ENCODE measurements at places on chromosomes 4 and X.

GRCh38 chr4:77124576-77124975 lies 32.4 kb upstream of the CCNG2 start:
- DNase-seq, result no peak
- no peak overlapping the region for H3K27ac ChIP-seq
- peaks cover 7% of the 10 kb centered on the region for H3K4me1 ChIP-seq
- H3K4me3 ChIP-seq, result no peak overlapping the region
- H3K36me3 ChIP-seq, result no peaks in the 10 kb centered on the region
- H3K27me3 ChIP-seq, result peaks cover 35% of the 10 kb centered on the region

DNA sequence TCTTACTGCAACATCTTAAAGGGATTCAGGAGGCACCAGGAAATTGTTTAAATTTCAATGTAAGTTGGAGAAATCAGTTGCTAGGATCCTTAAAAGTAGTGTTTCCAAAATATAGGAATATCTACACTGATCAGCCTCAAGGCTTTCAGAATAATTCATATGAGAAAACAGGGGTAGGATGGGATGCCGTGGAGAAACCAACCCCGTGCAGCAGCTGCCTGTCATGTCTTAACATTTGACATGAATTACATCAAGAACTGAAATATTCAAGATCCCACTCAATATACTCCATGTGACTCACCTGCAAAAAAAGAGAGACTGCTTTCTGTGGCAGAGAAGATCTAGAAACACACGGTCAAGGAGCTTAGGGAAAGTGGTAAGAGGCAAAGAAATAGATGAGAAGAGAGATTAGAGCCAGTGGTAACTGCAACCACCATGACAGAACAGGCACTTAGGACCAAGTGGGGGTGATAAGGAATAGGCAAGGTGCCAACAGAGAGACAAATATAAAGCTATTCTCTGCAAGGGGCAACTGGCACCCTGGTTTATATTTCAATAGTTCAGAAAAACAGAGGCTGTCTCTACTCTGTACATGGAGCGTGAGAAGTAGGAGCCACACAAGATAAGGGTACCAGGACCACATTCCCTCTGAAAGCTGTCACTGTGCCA lies 64.0 kb downstream of the SLC39A8 start:
- H3K27ac ChIP-seq, result no peak overlapping the region
- H3K36me3 ChIP-seq, result no peaks in the 10 kb centered on the region
- H3K4me3 ChIP-seq, result no peak overlapping the region
- no peaks in the 10 kb centered on the region for H3K27me3 ChIP-seq

DNA sequence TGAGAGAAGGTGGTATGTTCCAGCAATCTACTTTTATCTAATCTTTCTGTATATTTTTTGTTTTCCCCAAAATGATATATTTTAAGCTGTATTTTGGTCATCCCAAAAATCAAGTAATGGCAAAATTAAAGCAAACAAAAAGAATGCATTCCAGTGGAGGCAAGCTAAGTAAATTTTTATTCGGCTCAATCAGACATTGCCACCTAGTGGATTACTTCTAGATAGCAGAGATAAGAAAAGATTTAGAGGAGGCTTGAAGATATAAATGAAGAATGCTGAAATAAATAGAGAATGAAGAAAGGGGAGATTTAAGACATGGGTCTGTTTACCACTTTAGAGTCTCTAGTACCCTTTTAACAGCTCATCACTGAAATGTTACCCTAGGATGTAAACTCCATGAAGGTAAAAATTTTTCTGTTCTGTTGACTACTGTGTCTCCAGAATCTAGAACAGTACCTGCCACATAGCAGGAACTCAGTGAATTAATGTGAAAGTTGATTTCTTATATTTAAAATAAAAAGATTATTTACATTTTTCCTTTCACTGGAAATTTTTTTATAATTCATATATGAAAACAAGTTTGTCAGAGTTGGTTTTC lies 110.9 kb upstream of the ANK2 start:
- no peak overlapping the region for H3K4me3 ChIP-seq
- H3K36me3 ChIP-seq, result no peaks in the 10 kb centered on the region
- no peaks in the 10 kb centered on the region for H3K27me3 ChIP-seq
- no peak overlapping the region for H3K27ac ChIP-seq
- no peak for DNase-seq

GRCh38 chrX:134406356-134407064 lies 53.5 kb upstream of the HPRT1 start:
- no peak for DNase-seq
- no peaks in the 10 kb centered on the region for H3K27me3 ChIP-seq
- H3K4me1 ChIP-seq, result no peaks in the 10 kb centered on the region

DNA sequence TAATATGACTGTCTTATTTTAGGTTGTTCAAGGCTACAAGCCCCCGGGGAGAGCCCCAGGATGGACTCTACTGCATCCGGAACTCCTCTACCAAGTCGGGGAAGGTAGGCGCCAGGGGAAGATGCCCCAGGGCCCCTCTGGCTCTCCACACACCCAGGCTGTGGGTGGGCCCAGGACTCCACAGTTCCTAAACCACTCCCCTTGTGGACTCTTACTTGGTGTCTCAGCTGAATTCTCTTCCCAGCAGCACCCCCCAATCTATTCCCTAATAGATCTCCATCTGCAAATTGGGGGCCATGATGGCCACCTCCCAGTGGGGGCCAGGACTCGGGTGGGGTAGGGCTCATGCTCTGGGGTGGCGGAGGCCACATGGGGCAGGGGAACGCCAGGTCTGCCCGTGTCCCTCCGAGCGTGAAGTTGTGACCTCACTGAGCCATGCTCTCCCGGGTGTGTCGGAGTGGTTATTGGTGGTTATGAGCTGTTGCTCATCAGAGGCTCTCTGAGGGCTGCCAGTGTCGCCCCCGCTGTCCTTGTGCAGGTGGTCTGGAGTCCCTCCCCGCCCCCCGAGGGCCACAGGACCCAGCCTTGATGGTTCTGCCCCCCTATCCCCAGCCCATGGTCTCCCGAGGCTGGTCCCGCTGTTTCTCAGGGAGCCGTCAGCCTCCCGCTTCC lies 11.2 kb upstream of the ADD1 start:
- no peak overlapping the region for H3K4me3 ChIP-seq
- H3K27me3 ChIP-seq, result no peaks in the 10 kb centered on the region
- peaks cover 75% of the 10 kb centered on the region for H3K36me3 ChIP-seq
- no peak overlapping the region for H3K27ac ChIP-seq
- peaks cover 29% of the 10 kb centered on the region for H3K4me1 ChIP-seq

DNA sequence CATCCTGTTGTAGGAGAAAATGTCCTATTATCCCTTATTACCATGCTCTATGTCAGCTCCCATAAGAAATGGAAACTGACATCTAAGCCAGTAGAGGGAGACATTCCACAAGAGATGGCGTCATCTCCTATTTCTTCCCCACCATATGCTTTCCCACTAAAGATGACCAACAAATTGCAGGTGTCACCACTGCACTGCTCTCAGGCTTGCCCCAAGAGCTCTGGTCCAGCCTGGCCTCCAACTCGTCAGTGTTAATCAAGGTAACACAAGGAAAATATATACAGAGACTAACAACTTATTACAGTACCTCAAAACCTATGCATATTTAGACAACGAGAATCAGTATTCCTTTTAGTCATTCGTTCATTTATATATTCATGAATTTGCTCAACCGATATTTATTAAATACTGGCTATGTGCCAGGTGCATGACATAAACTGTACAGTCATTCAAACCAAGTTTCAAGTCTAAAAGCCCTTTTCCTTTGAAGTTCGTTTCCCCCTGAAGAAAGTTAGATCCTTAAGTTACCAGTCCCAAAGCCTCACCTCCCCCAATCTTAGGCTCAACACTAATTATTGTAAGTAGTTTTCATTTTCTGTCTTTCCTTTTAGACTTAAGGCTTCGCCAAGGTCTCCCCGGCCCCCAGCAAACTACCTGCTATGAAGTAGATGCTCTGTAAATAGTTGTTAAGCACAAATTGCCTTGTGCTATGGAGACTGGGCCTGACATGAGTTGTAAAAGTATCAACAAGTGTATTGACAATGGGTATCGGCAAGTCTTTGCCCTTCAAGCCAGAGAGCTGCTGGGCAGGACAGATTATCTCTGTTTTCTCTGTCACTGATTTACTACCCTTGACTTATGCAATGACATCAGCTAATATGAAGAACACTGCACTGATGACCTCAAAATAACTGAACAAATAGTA lies 3.1 kb upstream of the FGB start:
- H3K36me3 ChIP-seq, result no peaks in the 10 kb centered on the region
- no peak overlapping the region for H3K4me3 ChIP-seq
- H3K27ac ChIP-seq, result no peak overlapping the region
- DNase-seq, result no peak

GRCh38 chr4:42460043-42460442 lies 62.8 kb downstream of the SHISA3 start:
- no peaks in the 10 kb centered on the region for H3K4me1 ChIP-seq
- peaks cover 35% of the 10 kb centered on the region for H3K36me3 ChIP-seq
- no peak for DNase-seq
- H3K4me3 ChIP-seq, result no peak overlapping the region

DNA sequence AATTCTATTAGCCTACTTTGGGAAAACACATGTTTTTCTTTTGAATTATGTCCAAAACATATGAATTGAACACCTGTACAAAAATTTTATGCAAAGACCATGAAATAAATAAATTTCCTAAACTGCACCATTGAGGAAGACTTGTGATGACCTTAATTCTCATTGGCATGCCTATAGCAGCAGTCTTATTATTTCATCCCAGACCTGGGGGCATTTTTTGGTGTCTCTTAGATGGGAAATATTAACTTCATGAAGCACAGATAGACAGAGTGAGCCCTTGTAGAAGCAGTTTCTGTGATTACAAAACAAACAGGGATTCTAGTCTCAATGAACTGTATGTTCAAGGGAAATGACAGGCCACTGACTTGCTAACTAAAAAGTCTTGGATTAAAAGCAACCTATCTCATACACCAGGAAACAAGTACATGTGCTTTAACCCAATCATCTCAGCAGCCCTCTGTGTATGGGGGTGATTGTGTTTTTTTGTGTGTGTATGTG lies 32.0 kb upstream of the HPGD start:
- DNase-seq, result no peak
- no peaks in the 10 kb centered on the region for H3K4me1 ChIP-seq
- H3K27ac ChIP-seq, result no peak overlapping the region
- H3K36me3 ChIP-seq, result no peaks in the 10 kb centered on the region

GRCh38 chr4:17624821-17625220 lies 10.4 kb downstream of the MED28 start:
- H3K4me1 ChIP-seq, result peaks cover 8% of the 10 kb centered on the region
- H3K4me3 ChIP-seq, result no peak overlapping the region
- H3K27me3 ChIP-seq, result no peaks in the 10 kb centered on the region
- no peak overlapping the region for H3K27ac ChIP-seq
- peaks cover 98% of the 10 kb centered on the region for H3K36me3 ChIP-seq

DNA sequence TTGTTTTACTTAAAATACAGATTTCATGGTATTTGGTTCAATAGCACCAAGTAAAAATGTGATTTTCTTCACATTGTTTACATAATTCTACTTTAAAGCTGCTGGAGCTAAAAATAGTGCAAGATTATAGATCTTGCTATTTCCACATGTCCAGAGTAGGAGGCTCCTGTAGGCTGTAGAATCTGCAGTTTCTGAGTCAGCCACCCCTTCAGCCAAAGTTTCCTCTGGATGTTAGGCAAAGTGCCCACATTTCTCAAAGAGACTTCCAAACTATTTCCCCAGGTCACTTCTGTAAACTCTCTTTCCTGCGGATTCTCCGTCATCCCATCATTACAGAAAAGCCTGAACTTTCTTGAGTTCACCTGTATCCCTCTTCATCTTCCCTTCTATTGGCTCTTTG lies 342.5 kb upstream of the FSTL5 start:
- no peaks in the 10 kb centered on the region for H3K27me3 ChIP-seq
- DNase-seq, result no peak
- no peaks in the 10 kb centered on the region for H3K36me3 ChIP-seq
- no peak overlapping the region for H3K27ac ChIP-seq

- no peak for DNase-seq
- H3K36me3 ChIP-seq, result no peaks in the 10 kb centered on the region
- no peaks in the 10 kb centered on the region for H3K4me1 ChIP-seq
- no peaks in the 10 kb centered on the region for H3K27me3 ChIP-seq
- no peak overlapping the region for H3K4me3 ChIP-seq
- no peak overlapping the region for H3K27ac ChIP-seq
These were observed 210.7 kb upstream of the SLC7A11 start for GRCh38 chr4:138452826-138453225.

GRCh38 chr4:76745240-76745639 lies 152.7 kb downstream of the SOWAHB start:
- H3K4me3 ChIP-seq, result no peak overlapping the region
- no peaks in the 10 kb centered on the region for H3K4me1 ChIP-seq
- no peaks in the 10 kb centered on the region for H3K27me3 ChIP-seq
- no peaks in the 10 kb centered on the region for H3K36me3 ChIP-seq
- DNase-seq, result no peak

GRCh38 chr4:170093973-170094535 lies 4.3 kb upstream of the AADAT start:
- no peak overlapping the region for H3K4me3 ChIP-seq
- no peaks in the 10 kb centered on the region for H3K36me3 ChIP-seq
- peaks cover 15% of the 10 kb centered on the region for H3K27me3 ChIP-seq
- DNase-seq, result no peak

- peak; percentile 76 for DNase-seq
- H3K36me3 ChIP-seq, result no peaks in the 10 kb centered on the region
- H3K4me1 ChIP-seq, result no peaks in the 10 kb centered on the region
These were observed 37.2 kb upstream of the SH3D19 start for GRCh38 chr4:151362404-151363164.

- no peaks in the 10 kb centered on the region for H3K27me3 ChIP-seq
- no peak overlapping the region for H3K27ac ChIP-seq
- DNase-seq, result no peak
These were observed 31.5 kb upstream of the HPGD start for GRCh38 chr4:174553828-174554227.

- DNase-seq, result no peak
- H3K4me3 ChIP-seq, result no peak overlapping the region
- H3K27me3 ChIP-seq, result no peaks in the 10 kb centered on the region
- no peaks in the 10 kb centered on the region for H3K36me3 ChIP-seq
- H3K27ac ChIP-seq, result no peak overlapping the region
These were observed 32.2 kb downstream of the IL21 start for GRCh38 chr4:122588453-122589238.

- DNase-seq, result peak; percentile 69
- H3K27me3 ChIP-seq, result no peaks in the 10 kb centered on the region
- H3K4me3 ChIP-seq, result peak overlapping the region; percentile 5
- peak overlapping the region; percentile 87 for H3K27ac ChIP-seq
These were observed 194.7 kb downstream of the PTTG2 start for GRCh38 chr4:38154681-38155588.

DNA sequence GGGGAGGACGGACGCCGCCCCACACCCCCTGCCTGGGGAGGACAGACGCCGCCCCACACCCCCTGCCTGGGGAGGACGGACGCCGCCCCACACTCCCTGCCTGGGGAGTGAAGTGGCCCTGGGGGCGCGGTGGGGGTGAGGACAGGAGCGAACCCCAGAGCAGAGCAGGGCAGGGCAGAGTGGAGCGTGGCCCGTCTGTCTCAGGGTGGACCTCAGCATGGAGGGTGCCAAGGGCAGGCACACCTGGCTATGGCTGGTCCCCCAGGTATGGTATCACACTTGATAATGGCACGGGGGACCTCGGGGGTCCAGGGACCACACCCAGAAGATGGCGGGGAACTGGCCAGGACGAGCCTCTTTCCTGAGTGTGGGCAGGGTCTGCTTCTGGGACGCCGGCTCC lies 9.6 kb downstream of the LRPAP1 start:
- H3K4me1 ChIP-seq, result peaks cover 3% of the 10 kb centered on the region
- H3K36me3 ChIP-seq, result peaks cover 79% of the 10 kb centered on the region
- H3K27ac ChIP-seq, result no peak overlapping the region
- DNase-seq, result no peak
- no peaks in the 10 kb centered on the region for H3K27me3 ChIP-seq

- H3K4me1 ChIP-seq, result peaks cover 16% of the 10 kb centered on the region
- H3K27me3 ChIP-seq, result no peaks in the 10 kb centered on the region
- H3K27ac ChIP-seq, result no peak overlapping the region
- H3K4me3 ChIP-seq, result no peak overlapping the region
- no peak for DNase-seq
These were observed 104.1 kb upstream of the DDIT4L start for GRCh38 chr4:100294356-100294755.

Measured in left ventricle myocardium inferior (tissue), 1 donor.